ENCODE measurements at places on chromosomes 16 and 17.

DNA sequence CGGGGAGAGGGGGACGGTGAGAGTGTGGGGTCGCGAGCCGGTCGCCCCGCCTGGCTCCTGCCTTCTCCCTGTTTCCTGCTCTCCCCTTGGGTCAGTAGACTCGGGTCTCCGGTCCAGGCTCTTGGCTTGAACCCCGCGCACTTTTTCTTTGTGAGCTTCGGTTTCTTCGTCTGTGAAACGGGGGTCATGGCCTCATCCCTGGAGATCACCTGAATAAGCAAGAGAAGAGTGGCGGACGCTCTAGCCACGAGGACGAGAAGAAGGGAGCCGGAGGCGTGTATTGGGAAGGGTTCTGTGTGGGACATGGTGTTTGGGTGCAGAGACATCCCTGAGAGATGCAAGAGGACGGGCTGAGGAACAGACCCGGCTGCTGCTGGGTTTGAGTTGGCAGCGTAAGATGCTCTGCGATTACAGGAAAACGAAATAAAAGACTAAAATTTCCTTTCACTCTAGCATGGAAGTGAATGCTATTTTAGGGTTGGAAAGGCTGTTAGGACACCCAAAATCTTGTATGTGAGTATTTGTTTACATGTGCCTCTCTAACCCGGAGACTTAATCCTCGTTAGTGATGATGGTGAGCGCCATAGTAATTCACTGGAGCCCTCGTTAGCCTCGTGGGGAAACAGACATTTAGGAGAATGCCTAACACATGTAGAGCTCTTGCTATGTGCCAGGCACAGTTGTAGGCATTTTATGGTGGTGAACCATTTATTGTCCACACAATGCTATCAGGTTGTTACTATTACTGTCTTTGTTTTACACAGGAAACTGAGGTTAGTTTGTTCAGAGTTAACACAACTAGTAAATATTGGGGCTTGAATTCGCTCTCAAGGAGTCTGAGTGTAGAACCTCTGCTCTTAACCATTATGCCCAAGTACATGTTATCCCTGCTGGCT is 646 bp downstream of the KIF22 start:
- DNase-seq, result no peak

GRCh38 chr16:67857547-67858233 is 10.2 kb upstream of the CENPT start:
- DNase-seq, result peak; percentile 23

DNA sequence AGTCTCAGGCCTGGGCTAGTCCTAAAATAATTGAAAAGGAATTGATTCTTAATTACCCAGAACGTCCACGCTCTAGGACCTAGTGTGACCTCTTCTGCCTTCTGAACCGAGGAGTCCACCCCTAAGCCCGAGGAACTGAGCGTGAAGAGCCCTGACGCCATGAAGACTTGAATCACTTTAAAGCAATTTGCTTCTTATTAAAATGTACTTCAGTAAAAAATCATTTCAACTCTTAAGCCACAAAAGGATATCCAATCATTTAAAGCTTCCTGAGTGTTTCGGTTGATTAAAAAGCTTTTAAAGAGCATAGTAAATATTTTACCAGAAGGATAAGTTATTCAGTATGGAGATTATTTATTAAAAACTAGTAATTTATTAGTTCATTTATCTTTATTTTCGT is 11.6 kb downstream of the HSBP1 start:
- no peak for DNase-seq

DNA sequence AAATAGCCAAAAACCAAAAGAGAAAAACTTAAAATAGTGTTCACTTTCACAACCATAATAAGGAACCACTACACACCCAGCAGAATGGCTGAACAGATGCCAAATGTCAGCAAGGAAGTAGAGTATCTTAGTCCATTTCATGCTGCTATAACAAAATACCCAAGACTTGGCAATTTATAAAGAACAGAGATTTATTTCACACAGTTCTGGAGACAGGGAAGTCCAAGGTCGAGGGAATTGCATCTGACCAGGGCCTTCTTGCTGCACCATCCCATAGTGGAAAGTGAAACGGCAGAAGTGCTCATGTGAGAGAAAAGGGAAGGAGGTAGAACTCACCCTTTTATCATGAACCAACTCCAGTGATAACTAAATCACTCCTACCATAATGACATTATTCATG is 33.8 kb upstream of the CCL22 start:
- no peak for DNase-seq

GRCh38 chr16:15949210-15950160 is at the start of gene ABCC1:
ABCC1 (plus strand) TSS chr16:15949616; CDS start chr16:15949752, 136 bp downstream.
- peak; percentile 70 for DNase-seq

- DNase-seq, result no peak
Measured at GRCh38 chr16:4241928-4242283, at the start of gene SRL. SRL (minus strand) TSS chr16:4242080; CDS start chr16:4242067, 13 bp downstream.

DNA sequence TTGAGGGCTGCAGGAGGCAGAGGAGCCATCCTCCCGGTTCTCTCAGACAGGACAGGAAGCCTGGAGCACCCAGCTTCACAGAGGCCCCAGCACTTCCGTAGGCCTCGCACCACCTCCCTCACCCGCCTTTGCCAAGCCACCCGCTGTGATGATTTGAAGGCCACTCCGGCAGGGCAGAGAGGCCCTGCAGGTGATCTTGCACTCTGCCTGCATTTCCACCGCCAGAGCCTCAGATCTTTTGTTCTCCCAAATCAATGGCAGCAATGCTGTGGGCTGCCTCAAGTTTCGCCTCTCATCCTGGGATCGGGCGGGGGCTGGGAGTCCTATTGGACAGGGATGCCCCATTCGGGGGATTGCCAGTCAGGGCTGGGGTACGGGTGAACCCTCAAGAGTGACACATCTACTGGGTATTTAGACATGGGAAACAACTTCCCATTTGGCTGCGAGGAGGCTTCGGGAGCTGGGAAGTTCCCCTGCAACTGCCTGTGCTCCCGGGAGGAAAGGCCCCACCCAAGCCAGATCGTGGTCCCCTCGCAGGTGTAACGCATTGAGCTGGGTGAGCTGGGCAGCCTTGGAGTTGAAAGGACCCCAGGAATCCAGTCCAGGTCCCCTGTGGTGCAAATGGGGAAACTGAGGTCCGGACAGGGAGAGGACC is 34.8 kb upstream of the PEMT start:
- no peak for DNase-seq

- no peak for DNase-seq
Measured at GRCh38 chr16:26717826-26718225, 348.9 kb upstream of the C16orf82 start.

DNA sequence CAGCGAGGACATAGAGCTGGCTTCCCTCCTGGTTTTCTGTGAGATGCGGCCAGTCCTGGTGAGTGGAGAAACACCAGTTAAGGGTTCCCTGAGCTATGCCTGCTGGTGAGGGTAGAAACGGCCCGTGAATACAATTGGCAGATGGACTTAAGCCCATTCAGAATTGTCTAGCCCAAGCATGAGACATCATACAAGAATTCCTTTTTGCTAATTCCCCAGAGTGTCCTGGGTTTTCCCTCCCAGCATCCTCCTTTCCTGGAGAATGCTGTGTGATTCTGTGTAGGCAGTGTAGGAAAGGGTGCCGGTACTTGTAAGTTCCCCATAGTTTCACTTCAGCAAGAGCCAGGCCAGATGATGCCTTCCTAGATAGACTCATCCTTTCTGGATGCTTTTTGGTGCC is 65.1 kb downstream of the SDR42E1 start:
- no peak for DNase-seq

- DNase-seq, result no peak
Measured at GRCh38 chr16:89005201-89006035, 28.4 kb upstream of the CBFA2T3 start.

- no peak for DNase-seq
Measured at GRCh38 chr16:89710709-89711564, 9.4 kb upstream of the SPATA2L start.

GRCh38 chr17:37097154-37097553 is 148.4 kb downstream of the AATF start:
- DNase-seq, result no peak

GRCh38 chr17:76490112-76490710 is 11.0 kb downstream of the RHBDF2 start:
- DNase-seq, result no peak

GRCh38 chr17:56886288-56886731 is 27.5 kb downstream of the TRIM25 start:
- DNase-seq, result no peak

DNA sequence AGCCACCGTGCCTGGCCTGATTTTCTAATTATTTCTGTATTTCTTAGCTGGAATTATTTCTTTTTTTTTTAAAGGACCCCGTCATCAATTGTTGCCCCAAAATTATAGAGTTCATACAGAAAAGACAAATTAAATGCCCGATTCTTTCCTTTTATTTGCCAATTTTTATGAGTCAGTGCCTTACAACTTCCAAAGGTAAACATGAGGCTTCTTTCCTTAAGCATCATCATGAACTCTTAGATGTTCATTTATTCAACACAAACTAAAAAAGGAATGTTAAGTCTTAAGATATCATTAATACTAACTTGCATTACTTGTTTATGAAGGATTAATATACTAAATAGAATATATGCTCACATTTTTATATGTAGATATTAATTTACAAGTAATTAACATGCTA is 7.2 kb upstream of the ARHGDIA start:
- DNase-seq, result no peak

- DNase-seq, result no peak
Measured at GRCh38 chr17:9467518-9467917, 108.1 kb downstream of the STX8 start.

GRCh38 chr17:2054512-2055291 is at the start of gene HIC1:
HIC1 (plus strand) TSS chr17:2055103; CDS start chr17:2056691, 1,588 bp downstream.
- peak; percentile 80 for DNase-seq

GRCh38 chr16:81928975-81929374 is 82.3 kb downstream of the SDR42E1 start:
- DNase-seq, result no peak

DNA sequence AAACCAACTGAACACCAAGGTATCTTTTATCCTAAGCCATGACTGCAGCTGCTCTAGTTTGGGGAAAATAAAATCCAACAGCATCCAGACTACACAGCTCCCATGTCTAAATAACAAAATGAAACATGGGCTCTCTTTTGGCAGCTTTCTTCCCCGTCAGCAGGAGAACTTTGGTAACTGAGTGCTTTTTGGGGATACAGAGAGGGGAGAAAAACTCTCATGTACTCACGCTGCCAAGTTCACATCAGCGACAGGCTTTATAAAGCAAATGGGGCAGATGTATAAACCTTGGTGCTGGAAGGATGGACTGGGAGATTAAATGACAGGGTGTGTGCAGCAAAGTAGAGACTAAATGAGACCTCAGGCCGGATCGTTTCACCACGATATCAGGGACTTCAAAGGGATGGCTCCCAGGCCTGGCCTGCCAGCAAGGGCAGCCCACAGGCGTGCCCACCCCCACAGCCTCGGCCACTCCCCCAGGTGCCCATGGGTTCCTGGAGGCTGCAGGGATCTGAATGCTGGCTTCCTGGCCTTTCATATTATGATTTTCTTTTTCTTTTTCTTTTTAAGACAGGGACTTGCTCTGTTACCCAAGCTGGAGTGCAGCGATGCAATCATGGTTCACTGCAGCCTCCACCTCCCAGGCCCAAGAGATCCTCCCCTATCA is 174.6 kb downstream of the ZNF423 start:
- DNase-seq, result no peak

- no peak for DNase-seq
Measured at GRCh38 chr17:74466828-74467184, 372 bp downstream of the CD300A start.

DNA sequence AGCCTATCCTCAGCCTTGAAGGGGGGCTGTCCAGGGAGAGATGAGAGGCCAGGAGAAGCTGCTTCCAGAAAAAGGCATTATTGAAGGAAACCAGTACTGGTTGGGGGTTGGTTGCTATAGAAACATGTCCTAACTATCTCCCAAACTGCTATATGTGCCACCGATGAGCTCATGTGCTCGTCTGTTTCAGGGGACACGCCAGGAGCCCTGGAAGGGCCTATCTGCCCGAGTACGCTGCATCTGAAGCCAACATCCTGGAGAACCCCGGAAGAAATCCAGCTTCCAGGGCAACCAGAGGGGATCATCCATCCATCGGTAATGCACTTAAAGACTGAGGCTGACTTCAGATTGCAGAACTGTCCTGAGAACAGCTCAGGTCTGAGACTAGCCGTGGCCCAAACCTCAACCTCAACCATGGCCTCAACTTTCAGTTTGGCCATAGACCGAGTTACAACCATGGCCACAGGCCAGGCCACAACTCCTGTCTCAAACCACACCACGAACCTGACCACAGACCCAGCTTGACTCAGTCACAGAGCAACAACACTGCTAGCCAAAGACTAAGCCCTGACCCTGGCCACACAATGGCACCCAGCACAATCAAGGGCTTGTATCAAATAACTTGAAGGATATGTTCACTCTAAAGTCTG is 10.2 kb downstream of the PITPNM3 start:
- DNase-seq, result no peak

DNA sequence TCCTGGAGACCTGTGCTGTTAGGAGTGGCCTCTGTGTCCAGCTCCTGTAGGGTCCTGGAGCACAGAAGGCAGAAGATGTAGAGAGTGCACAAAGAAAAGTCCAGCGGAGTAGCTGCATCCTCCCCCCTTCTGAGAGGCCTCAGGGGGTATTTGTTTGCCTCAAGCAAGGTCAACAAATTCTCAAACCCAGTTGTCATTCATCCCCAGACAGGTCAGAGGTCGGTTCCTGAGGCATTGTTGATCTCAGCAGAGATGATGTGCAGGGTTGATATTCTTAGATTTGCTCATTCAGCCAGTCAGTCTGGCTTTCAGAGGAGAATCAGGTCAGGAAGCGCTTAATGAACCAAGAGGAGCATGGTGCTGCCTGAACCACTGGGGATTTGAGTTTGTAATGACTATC is 8.3 kb upstream of the RBFOX1 start:
- DNase-seq, result no peak

GRCh38 chr17:11950771-11951519 is 46.3 kb downstream of the ZNF18 start:
- no peak for DNase-seq

DNA sequence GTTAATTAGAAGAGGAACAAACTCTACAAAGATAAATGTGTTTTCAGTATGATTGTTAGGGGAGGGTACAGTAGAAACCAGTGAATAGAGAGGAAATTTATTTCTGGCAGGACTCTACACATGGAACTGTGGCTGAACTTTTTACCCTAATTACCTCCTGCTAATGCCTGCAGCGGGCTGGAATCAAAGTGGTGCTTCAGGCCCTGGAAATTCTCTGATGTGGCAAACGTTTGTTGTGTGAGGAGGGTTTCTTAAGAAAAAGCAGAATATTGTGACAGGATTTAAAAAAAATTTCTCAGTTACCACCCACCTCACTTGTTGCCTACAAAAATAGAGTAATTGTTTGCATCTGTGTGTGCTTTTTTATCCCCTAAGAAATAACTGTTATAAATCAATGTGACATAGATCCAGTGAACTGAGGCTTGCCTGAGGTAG is 154.5 kb downstream of the BCAS3 start:
- no peak for DNase-seq

GRCh38 chr17:15124746-15125145 is 140.4 kb downstream of the PMP22 start:
- no peak for DNase-seq
